ENCODE measurements at places on chromosomes 5 and 9. TPM values are rescaled to one million over a fixed set of nuclear protein-coding genes. Genes with fewer than 3 reads are reported as not detected.

Gene UHRF2
- 25.5 TPM for total RNA-seq

DNA sequence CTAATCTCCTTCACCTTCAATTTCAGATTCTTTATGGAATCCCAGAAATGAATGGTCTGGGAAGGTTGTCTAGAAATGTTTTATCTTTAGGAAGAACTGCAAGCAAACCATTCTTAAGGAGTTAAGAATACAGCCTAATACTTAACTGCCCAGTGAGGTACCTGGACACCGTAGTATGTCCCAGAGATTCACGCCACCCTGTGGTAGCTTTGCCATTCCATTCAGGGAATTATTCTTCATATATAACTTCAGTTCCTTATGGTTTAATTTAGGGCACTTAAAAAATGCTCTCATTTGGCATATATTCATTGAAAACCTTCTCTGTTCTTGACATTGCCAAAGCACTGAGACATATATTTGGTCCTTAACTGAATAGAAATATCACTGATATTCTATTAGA lies 49.7 kb downstream of the ACTBL2 start:
- no peak for DNase-seq

Gene C9orf153
- not detected for total RNA-seq

DNA sequence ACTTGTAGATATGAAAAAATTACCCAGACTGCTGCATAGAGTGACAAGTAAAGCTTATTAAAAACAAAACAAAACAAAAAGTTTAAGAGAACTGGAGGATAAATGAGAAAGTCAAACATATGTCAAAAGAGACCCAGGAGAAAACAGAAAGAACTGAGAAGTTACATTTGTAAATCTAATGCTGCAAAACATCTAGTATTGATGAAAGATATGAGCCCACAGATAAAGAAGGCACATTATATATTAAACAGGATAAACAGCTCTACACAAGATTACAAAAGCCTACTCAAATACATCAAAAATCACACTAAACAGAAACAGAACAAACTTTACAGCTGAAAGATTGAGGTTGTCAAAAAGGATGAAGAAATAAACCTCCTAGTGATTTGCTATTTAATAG lies 55.1 kb downstream of the ADAMTS6 start:
- DNase-seq: no peak

DNA sequence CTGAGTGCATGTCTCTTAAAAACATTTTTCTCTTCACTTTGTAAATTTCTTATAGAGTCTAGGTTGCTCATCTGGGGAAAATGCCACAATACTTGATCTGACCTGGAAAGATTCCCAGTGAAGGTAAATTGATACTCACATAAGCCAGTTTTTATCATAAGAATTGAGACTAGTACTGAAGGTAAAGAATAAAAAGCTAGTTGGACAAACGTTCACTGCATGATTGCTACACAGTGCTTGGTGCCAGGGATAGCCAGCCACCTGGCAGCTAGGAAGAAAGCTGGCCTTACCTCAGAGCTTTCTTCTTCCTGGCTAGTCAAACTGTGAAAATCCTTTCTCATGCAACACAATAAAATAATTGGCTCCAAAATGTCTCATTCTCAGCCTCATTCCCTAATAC lies 77.1 kb downstream of the MUSK start:
- DNase-seq: no peak

DNA sequence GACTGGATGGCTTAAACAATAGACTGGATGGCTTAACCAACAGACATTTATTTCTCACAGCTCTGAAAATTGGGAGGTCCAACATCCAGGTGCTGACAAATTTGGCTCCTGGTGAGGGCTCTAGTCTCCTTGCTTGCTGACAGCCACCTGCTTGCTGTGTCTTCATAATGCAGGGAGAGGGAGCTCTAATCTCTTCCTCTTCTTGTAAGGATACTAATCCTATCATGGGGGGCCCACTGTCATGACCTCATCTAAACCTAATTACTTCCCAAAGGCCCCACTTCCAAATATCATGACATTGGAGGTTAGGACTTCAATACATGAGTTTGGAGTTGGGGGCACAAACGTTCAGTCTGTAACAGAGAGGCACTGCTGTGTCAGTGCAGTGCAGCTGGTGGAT lies 26.4 kb downstream of the FOXD1 start:
- DNase-seq: no peak

DNA sequence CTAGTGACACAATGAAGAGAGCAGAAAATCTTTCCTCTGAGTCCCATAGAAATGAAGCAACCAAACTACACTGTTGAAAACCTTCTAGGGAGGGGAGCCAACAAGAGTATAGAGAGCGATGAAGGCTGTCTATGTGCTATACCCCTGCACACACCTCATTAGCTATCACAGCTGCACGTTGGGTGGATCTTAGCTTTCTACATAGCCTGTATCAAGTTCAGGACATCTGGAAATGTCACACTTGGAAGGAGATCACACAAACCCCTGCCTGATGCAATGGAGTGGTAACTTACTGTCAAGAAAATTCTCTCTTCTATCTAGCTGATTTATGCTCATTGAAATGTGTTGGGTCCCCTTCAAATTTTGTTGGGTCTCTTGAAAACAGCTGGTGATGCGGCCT lies 127.0 kb upstream of the NTRK2 start:
- DNase-seq: no peak

Gene PCDHAC1
- total RNA-seq: not detected

DNA sequence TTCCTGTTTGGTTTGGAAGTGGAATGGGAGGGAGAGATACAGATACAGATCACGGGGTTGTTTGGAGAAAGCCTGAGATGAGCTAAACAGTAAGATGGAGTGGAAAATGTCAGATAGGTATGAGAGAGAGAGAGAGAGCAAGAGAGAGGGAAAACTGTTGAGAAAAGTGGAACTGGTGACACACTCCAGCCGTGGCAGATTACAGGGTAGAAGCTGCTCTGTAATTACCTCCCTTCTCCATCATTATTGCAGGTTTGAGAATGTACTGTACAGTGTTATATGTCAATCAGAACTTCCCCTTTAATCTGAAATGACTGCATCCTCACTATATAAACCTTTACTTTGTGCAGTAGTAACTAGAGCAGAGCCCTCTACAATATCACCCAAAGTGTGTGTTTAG lies 74.5 kb upstream of the WWC1 start:
- no peak for DNase-seq

DNA sequence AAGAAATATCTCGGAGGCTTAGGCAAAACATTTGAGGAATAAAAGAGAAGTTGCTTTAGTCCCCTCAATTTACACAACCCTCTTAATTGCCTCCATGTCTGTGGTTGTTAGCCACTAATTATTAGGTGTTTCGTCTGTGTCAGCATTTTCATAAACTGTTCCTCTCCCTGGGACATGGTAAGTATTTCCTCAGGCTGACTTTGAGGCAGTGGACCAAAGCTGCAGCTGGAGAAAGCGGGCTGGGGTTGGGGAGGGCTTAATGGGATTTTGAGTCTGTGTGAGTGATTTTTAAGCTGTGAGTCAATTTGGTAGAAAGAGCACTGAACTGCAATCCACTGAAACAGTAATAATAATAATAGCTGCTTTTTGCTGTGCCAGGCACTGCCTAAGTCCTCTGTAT lies 13.0 kb upstream of the TTC1 start:
- no peak for DNase-seq

DNA sequence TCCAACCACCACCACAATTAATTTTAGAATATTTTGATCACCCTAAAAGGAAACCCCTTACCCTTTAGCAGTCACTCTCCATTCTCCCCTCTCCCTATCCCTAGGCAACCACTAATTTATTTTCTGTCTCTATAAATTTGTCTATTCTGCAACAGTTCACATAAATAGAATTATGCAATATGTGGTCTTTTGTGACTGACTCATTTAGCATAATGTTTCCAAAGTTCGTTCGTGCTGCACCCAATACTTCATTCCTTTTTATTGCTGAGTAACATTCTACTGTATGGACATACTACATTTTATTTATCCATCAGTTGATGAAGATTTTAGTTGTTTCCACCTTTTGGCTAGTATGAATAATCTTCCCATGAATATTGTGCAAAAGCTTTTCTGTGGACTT lies 18.2 kb upstream of the CDC20B start:
- no peak for DNase-seq

- DNase-seq: peak; percentile 49
These were observed 161.3 kb upstream of the IRX2 start for GRCh38 chr5:2912741-2913140.

- no peak for DNase-seq
These were observed 120.8 kb downstream of the RASGRF2 start for GRCh38 chr5:81080809-81081460.

DNA sequence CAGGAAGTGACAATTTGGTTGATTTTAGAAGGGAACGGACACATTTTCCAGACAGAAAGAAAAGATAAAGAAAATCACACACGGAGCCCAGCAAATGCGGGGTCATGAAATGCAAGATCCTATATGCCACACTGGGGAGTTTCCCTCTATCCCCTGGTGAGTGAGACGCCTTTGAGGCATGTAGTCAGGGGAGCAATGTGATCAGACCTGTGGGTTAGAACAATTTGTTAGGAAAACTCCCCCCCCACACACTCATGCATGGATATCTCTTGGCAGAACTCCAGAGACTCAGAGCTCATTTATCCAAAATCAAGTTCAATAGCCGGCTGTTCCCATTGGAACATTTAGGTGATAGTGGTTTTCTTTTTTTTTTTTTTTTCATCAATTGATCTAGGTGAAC lies 71.7 kb upstream of the TRIO start:
- no peak for DNase-seq

DNA sequence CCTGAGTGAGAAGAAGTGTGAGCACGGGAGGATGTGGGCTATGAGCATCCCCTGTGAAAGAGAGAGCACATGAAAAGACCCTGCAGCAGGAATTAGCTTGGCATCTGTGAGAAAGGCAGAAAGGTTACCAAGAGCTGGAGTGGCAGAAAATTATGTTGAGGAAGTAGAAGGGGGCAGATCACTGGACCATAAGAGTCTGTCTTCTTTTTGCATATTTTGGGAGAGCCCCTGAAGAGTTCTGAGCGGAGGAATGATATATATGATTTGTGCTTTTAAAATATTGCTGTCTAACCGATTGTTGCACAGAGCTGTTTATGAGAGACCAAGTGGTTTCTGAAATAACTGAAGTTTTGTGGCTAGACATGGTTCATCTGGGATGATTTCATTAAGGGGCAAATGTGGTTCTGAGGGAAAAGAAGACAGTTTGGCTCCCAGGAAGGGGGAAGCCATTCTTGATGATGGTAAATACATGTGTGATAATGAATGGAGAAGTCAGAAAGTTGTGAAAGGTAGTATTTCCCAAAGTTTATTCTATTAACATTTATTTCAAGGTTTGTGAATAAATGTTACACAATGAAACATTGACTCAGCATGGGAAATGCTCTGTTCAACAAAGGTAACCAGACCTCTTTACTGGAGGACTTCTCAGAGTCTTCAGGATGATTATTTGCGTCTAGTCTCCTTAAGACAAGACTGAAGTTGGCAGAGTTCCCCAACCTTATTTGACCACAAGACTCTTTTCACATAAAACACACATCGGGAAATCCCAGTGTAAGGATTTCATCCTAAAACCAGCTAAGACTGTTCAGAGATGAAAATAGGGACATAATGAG lies 31.5 kb upstream of the ADRB2 start:
- DNase-seq: no peak

Gene PCDHA11
- total RNA-seq: not detected

Gene TLX3
- total RNA-seq: not detected
